ENCODE measurements at places on chromosomes 2 and 18. TPM values are rescaled to one million over a fixed set of nuclear protein-coding genes. Genes with fewer than 3 reads are reported as not detected.

PTPN2 gene
- 72.9 TPM for total RNA-seq

GRCh38 chr2:147740211-147740927, 104.5 kb upstream of the ACVR2A start:
- H3K27ac ChIP-seq, result no peak overlapping the region
- H3K4me1 ChIP-seq, result no peaks in the 10 kb centered on the region
- no peak overlapping the region for H3K4me3 ChIP-seq
- DNase-seq, result no peak

GNLY gene
- total RNA-seq, result 21.6 TPM

DNA sequence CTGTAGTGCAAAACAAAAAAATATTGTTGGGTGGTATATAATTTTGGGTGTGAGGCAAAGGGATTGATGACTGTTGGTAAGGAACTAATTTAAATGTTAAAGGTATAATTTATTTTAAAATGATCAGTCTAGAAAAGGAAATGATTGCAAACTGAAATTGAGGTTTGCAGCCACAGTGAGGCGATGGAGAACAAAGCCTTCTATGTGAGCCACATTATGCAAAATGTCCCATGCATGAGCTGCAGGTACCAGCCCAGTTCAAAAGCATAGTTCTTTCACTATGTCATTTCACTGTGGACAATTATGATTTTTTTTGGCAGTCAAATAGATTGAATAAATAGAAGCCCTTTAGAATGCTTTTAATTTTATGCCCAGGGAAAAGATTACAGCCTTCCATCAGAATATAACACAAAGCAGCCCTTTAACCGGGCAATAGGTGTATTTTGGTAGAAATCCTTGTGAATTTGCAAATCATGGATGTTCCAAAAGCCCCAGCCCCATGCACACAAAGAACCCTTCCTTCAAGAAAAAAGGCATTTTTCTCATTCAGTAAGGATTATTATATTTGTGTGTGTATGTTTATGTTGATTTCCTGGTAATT, 1.7 kb downstream of the MAP2 start:
- peaks cover 10% of the 10 kb centered on the region for H3K4me1 ChIP-seq
- peaks cover 31% of the 10 kb centered on the region for H3K27me3 ChIP-seq
- H3K4me3 ChIP-seq, result no peak overlapping the region
- DNase-seq, result peak; percentile 20

GRCh38 chr18:29418136-29418535, 1241.2 kb upstream of the CDH2 start:
- no peak overlapping the region for H3K4me3 ChIP-seq
- H3K4me1 ChIP-seq, result no peaks in the 10 kb centered on the region
- no peak overlapping the region for H3K27ac ChIP-seq
- DNase-seq, result no peak

GRCh38 chr2:191049728-191050639, 36.0 kb upstream of the STAT1 start:
- H3K4me1 ChIP-seq, result peaks cover 5% of the 10 kb centered on the region
- no peak overlapping the region for H3K27ac ChIP-seq
- DNase-seq, result no peak
- H3K27me3 ChIP-seq, result no peaks in the 10 kb centered on the region

M1AP gene
- 0.18 TPM for total RNA-seq

DNA sequence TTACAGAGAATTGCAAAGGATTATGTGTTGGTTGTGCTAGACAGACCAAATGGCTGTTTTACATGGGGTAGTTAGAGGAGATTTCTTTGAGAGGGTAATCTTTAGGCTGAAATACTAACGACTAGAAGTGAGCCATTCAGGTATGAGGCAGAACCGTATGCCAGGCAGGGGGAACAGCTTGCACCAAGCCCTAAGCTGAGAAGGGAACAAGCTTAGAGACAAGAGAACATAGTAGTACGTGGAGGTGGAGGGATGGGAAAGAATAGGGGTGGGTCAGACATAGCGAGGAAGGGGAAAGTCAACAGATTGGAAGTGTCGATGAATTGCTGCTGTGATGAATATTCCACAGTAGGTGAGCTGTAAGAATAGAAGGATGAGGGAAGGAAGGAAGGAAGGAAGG, 20.0 kb upstream of the CRIM1 start:
- H3K27ac ChIP-seq, result no peak overlapping the region
- no peaks in the 10 kb centered on the region for H3K36me3 ChIP-seq
- peaks cover 14% of the 10 kb centered on the region for H3K27me3 ChIP-seq
- DNase-seq, result no peak

- H3K4me3 ChIP-seq, result no peak overlapping the region
- H3K36me3 ChIP-seq, result no peaks in the 10 kb centered on the region
- no peaks in the 10 kb centered on the region for H3K27me3 ChIP-seq
- H3K27ac ChIP-seq, result no peak overlapping the region
Observed at GRCh38 chr2:199130501-199130900, 327.2 kb downstream of the SATB2 start.

PROKR1 gene
- total RNA-seq, result not detected

Measured in activated CD4-positive, alpha-beta T cell treated with anti-CD3 and anti-CD28 coated beads for 36 hours (primary cell).